ENCODE measurements at places on chromosomes 1 and 21.

GRCh38 chr21:44332383-44332782 is 6.8 kb downstream of the CFAP410 start:
- no peak for DNase-seq

DNA sequence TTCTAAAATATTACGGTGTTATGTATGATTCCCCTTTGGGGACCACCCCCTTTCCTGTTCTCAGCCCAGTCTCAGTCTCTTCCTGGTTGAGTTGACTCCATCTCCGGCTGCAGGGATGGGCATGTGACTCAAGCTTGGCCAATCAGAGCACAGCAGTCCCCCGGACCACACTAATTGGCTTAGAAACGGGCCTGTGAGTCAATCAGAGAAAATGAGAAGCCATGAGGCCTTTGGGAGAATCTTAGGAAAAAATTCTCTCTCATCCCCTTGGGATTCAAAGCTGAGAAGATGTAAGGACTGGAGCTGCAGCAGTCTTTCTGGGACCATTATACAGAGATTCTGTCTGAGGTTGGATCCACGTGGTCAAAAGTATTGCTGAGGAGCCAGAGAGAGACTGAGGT is 10.7 kb upstream of the FHAD1 start:
- peak; percentile 50 for DNase-seq

DNA sequence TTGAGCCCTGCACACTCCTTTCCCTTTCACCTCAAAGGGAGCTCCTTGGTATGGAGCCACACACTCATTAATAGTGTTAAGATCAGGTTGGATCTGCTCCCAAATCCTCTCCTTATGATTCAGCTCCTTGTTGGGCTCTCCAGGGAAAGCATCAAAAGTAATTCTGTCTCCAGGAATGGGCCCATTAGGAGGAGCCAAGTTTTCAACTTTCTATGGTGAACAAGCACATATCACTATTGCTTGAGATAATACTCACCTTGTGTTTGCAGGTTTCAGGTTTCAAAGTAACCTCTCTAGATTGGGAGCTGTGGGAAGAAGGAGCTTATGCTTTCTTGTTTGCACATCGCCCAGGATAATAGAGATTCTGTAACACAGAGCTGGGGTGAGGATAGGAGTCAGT is 164.8 kb downstream of the TNFSF18 start:
- DNase-seq: no peak

- DNase-seq: no peak
Observed at GRCh38 chr21:34018185-34018584, 55.2 kb upstream of the MRPS6 start.

- DNase-seq: no peak
Observed at GRCh38 chr21:42163511-42163863, 55.5 kb upstream of the ABCG1 start.

GRCh38 chr21:41431788-41432548 is 5.9 kb downstream of the MX1 start:
- DNase-seq: no peak

GRCh38 chr1:40081871-40082270 is 15.2 kb downstream of the PPT1 start:
- no peak for DNase-seq

- DNase-seq: no peak
Observed at GRCh38 chr1:165387505-165387904, 31.0 kb upstream of the LMX1A start.

DNA sequence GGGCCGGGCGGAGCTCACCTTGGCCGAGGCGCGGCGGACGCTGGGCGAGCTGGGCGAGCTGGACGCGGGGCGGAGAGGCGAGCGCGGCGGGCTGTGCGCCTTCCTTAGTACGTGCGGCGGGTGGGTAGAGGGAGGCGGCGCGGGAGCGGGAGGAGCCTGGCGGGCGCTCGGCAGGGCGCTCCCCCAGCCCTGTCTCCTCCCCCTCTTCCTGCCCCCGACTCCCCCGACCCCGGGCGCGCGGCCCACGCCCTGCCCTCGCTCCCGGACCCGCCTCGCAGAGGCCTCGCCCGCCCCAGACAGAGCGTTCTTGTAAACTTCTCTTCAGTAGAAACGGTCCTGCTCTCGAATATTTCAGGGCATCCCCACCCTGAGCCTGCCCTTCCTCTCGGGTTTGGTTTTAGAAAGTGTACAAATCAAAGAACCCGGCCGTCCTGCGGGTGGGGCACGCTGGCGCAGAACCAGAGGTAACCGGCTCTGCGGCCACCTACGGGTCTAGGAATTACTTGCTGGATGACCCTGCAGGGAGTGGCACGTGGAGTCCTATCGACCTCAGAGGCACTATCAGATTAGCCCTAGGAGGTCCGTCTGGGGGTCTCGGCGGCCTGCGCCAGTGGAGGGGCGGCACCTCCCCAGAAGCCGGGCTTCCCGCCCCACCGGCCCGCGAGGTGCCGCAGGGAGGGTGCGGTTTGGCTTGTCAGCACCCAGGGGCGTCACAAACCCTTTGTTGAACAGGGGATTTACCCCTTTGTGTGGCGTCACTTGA is at the start of gene S100A10:
Gene S100A10 (minus strand): TSS at position 126 of the 763 bp plus-strand sequence. CDS start 7,629 bp downstream, outside the sequence.
- peak; percentile 93 for DNase-seq

DNA sequence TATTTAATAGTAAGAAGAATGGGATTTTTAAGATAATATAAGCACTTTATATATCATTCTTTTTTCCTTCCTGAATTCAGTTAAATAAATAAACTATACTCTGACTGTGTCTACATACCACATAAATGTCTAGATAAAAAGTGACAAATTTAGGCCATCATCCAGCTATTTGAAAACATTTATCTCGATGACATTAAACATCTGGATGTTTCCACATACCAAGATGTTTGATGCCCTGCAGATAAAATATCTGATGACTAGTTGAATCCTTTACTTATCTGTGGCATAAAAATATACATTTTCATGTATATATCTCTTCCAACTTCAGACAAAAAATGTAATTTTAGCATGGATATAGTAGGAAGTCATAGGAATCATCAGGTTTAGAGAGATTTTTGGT is 348.3 kb downstream of the DPYD start:
- no peak for DNase-seq

- no peak for DNase-seq
Observed at GRCh38 chr1:82920418-82921248, 1078.3 kb downstream of the TTLL7 start.

DNA sequence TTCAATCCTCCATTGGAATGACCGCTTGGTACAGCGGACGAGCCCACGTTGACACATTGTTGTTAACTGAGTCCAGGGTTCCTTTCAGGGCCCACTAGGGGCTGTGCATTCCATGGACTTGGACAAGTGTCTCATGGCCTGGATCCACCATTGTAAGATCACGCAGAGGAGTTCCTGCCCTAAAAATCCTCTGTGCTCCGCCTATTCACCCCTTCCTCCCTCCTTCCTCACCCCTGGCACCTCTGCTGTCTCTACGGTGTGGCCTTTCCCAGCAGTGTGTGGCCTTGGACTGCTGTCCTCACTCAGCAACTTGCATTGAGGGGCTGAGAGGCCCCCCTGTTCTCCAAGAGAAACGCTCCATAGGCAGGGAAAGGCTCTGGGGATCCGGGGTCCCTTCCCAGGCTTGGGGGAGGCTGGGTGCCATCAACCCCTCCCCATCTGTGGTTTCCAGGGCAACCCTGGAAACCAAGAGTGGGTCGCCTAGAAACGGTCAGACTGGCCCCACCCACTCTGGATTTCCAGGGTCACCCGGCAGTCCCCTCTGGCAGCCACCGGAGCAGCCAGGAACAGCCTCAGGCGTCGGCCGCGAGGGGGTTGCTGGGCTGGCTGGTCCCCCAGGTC is 50.9 kb downstream of the MEGF6 start:
- DNase-seq: no peak

GRCh38 chr21:35738347-35738961 is 321.9 kb downstream of the SETD4 start:
- no peak for DNase-seq

GRCh38 chr1:94863919-94864318 is 43.8 kb downstream of the SLC44A3 start:
- DNase-seq: peak; percentile 89

GRCh38 chr21:28235169-28235895 is 757.3 kb downstream of the LTN1 start:
- DNase-seq: no peak

DNA sequence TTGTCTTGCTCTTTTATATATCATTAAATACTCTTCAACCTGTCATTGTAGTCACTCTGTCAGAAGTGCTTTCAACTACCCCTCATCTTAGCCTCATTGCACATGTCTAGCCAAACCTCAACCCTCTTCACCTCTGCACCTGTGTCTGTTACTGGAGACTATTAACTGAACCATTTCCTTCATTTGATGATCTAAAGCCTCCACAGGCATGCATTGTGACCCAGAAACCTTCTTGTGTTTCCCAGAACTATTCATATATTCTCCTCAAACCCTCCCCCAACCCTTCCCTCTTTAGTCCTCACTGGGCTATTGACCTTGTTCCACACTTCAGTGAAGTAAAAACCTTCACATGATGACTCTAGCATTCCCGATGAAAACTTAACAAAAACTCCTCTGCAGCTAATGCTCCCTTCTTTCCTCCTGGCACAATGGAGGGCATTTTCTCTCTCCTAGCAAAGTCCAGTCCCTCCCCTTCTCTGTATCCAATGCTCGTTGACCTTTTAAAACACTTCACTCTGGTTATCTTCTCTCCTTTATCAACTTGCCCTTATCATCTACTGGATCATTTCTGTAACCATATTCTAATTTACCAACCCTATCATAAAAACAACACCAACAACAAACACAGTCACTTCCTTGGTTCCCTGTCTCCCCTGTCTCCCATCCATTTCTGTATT is 86.1 kb downstream of the BACH1 start:
- DNase-seq: no peak

GRCh38 chr1:44389437-44389836 is 15.6 kb upstream of the RNF220 start:
- DNase-seq: no peak

DNA sequence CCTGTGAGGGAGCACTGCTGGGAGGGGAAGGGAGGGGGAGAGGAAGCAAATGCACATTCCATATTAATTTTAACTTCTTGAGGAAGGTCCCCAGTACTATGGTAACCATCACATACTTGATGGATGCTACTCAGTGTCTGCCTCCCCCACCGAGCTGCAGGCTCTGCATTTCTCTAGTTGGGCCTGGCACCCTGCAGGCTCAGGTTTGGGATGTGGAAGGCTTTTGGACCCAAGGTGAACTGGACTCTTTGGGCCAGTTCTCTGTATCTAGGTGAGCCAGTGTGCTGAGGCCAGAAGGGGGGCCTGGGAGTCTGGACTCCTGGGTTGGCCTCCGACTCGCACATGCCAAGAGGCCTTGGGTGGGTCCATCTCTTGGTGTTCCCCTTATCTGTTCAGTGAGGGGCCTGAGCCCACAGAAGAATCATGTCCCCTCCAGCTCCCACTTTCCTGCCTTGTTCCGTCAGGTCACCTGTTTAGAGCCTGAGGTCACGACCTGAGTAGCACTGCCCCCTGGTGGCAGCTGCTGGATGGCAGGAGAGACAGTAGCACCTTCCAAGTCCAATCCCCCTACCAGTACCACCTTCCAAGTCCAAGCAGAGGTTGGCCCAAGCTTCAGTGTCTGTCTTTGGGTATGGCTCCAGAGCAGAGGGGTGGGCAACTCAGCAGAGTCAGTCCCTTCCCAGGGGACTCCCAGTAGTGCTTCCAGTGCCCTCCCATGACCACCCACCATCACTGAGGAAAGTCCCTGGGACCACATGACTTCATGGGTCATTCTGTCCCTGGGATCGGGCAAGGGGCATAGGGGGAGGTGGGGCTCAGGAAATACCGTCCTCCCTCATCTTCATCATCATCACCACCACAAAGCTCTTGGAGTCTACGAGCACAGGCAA is 241.8 kb downstream of the TRABD2B start:
- peak; percentile 79 for DNase-seq

GRCh38 chr21:36396325-36396724 is 11.1 kb downstream of the CHAF1B start:
- DNase-seq: no peak

DNA sequence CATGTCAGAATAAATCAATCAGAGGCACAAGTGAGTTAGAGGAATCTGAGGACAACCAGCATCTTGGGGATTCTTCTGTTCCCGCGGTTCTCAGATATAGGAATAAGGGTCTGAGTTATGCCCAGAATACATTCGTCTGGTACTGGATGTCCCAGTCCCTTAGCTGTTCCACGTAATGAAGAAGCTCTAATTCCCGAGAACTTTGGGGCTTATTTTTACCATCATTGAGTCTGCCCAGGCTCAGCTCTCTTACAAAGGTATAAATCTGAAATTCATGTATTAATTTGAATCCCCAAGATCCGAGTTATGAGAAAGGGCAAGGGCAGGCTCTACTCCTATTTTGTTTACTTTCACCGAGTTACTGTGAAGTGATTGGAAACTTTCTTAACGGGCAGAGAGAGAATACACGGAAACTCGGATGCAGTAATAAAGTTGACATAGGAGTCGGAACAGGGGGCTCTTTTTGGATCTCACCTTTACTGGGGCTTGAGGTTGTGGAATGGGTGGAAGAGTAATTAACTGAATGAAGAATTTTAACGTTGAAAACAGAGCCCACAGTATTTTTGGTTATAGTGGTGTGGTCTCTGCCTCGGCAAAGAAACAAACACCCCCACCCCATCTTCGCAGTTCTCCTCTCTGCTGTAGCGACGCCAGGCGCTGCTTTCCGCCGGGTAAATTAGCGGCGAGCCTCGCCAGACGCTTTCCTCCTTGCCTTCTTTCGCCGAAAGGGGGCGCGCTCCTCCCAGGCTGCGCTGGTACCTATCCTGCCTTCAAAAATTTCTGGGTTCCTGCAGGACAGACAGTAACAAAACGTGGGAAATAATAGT is 7.1 kb downstream of the PRRX1 start:
- peak; percentile 81 for DNase-seq
